Keratinocyte (primary cell): ENCODE measurements at places on chromosomes 3 and 15.

- no peak for DNase-seq
Observed at GRCh38 chr15:75712668-75713337, at the start of gene CSPG4. Gene CSPG4, minus strand, starts transcription at chr15:75712848. Its CDS starts 93 bp downstream, at chr15:75712755.

DNA sequence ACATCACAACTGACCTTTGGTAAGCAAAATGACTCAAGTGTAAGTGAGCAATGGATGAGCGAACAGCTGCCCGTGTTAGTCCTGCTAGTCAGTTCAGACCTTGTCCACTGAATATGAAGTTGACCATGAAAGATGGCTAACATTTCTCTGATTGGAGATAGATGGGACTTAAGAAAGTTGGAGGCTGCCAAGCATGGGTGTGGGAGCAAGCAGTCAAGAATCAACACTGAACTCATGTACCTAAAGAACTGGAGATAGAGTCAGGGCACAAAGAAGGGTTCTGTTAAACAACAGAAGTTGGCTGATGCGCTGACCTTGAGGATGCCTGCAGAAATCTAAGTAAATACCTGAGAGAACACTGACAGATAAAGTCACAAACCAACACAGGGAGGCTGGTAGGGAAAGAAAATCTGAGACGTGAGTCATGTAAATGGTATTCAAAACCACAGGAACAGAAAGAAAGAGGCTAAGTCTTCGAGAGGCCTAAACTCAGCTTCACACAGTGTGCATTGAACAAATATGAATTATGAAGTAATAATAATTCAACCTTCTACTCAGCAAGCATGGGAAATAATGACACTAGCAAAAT is 30.7 kb upstream of the ANPEP start:
- peak; percentile 48 for DNase-seq

- no peak for DNase-seq
Observed at GRCh38 chr3:161925749-161926360, 429.2 kb downstream of the OTOL1 start.

DNA sequence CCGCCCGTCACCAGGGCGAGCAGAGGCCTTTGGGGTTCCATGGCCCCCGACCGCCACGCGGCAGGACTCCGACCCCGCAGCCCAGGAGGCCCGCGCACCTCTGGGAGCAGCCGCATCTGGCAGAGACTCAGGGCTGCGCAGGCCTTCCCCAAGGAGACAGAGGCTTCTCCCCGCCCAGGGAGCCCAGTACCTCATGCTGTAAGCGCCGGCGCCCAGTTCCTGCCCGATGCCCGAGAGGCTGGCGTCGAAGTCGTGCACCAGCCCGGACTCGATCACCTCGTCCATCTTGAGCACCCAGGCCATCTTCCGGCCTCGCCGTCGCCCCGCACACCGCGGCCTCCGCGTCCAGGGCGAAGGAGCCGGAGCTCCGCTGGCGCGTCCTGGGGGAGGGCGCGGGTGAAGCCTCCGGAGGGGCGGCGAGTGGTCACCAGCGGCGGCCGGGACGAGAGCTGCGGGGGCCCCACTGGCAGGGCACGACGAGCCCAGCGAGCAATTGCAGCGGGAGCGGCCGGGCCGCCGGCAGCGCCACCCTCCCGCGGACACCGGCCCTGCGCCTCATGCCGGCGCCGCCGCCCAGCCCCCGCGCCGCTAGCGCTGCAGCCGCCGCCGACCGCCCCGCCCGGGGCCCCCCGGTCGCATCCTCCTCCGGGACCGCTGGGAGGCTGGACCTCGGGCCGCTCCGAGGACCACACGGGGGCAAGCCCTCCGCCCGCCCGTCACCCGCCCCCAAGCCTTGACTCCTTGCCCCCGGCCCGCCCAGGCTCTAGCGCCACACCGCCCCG is 468 bp downstream of the UBP1 start:
- DNase-seq, result no peak

DNA sequence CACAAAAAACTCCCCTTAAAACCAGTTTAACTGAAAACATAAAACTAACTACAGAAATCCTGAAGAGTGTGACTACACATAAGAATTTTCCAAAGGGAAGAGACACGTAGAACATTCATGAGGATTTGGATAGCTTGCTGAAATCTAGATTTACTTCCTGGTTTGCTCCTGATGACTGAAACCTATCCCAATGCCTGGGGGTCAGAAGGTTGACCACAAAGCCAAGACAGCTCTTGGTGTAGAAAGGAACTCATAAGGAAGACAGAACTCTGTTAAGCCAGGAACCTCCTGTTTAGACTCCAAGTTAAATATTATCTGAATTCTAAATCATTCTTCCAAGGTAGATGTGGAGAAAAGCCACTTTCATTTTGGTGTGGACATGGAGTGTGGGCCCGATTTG is 92.8 kb downstream of the TFG start:
- DNase-seq, result no peak

- no peak for DNase-seq
Observed at GRCh38 chr3:4852780-4853748, 126.2 kb upstream of the BHLHE40 start.

GRCh38 chr3:193828477-193828876 is 235.5 kb downstream of the OPA1 start:
- DNase-seq, result peak; percentile 32

- DNase-seq, result no peak
Observed at GRCh38 chr3:151386056-151386455, 1.5 kb upstream of the P2RY12 start.

- no peak for DNase-seq
Observed at GRCh38 chr3:156274791-156275190, 154.4 kb downstream of the KCNAB1 start.

GRCh38 chr15:41483519-41483918 is 10.2 kb upstream of the ITPKA start:
- DNase-seq, result no peak
